ENCODE measurements at places on chromosomes 13 and 19. TPM values are rescaled to one million over a fixed set of nuclear protein-coding genes. Genes with fewer than 3 reads are reported as not detected.

KLF5 gene
- total RNA-seq: 4.3 TPM

GRCh38 chr13:110089100-110089499, 217.9 kb downstream of the COL4A1 start:
- no peak for ATAC-seq

DNA sequence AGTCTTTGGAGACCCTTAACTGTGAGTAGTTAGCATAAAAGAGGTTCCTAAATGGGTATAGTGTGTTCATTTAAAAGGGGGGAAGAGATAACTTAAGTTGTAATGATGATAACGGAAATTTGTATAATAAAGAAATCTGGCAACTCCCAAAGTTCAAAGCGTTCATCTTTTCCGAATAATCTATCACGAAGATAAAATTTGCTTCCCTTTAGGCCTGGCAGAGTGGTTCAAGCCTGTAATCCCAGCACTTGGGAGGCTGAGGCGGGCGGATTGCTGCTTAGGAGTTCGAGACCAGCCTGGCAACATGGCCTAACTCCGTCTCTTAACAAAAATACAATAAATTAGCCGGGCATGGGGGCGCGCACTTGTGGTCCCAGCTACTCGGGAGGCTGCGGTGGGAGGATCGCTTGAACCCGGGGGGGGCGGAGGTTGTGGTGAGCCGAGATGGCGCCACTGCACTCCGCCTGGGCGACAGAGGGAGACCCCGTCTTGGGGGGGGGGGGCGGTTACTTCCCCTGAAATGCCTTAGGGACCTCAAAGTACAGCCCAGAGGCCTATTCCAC, 934 bp downstream of the N4BP2L2 start:
- ATAC-seq: peak; percentile 1

CGB2 gene
- total RNA-seq: not detected

DNA sequence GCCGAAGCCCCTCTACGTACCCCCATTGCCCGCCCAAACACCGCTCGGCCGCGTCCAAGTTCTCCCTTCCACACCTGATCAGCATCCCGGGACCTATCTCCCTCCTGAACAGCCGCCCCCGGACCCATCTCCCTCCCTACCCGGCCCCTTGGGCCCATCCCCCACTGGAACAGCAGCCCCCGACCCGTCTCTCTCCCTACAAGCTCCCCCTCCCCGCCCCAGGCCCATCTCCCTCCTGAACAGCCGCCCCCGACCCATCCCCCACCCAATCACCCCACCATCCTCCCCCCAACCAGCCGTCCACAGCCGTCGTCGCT, 610 bp downstream of the ZSCAN1 start:
- ATAC-seq: no peak

YJEFN3 gene
- total RNA-seq: 4.2 TPM

DNA sequence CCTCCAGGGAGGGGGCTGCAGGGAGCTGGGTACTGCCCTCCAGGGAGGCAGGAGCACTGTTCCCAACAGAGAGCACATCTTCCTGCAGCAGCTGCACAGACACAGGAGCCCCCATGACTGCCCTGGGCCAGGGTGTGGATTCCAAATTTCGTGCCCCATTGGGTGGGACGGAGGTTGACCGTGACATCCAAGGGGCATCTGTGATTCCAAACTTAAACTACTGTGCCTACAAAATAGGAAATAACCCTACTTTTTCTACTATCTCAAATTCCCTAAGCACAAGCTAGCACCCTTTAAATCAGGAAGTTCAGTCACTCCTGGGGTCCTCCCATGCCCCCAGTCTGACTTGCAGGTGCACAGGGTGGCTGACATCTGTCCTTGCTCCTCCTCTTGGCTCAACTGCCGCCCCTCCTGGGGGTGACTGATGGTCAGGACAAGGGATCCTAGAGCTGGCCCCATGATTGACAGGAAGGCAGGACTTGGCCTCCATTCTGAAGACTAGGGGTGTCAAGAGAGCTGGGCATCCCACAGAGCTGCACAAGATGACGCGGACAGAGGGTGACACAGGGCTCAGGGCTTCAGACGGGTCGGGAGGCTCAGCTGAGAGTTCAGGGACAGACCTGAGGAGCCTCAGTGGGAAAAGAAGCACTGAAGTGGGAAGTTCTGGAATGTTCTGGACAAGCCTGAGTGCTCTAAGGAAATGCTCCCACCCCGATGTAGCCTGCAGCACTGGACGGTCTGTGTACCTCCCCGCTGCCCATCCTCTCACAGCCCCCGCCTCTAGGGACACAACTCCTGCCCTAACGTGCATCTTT, 7.8 kb upstream of the CEACAM5 start:
- ATAC-seq: no peak

GRCh38 chr19:50719566-50719965, at the start of gene SHANK1:
TSS of gene SHANK1 (minus strand) at chr19:50719802. CDS start at chr19:50716919, 2,883 bp downstream.
- ATAC-seq: no peak

DNA sequence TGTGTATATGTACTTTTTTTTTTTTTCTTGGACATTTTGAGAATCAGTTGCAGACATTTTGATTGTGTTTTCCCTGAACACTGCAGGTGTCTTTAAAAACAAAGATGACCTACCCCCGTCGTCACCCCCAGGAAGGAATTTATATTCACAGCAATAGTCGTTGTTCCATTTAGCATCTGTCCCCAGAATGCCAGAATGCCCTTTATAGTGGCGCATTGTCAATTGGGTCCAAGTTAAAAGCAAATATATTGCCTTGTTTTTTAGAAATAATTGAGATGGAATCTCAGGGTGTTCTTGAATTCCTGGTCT, 1.8 kb upstream of the RNF225 start:
- no peak for ATAC-seq

EML2 gene
- total RNA-seq: 12.4 TPM

CYP4F8 gene
- 4.4 TPM for total RNA-seq

Data from motor neuron (in vitro differentiated cells).